ENCODE measurements at places on chromosomes 11 and 22. TPM values are rescaled to one million over a fixed set of nuclear protein-coding genes. Genes with fewer than 3 reads are reported as not detected.

Gene CCDC15
- total RNA-seq, result 3.8 TPM

Gene RPS13
- 1,672 TPM for total RNA-seq

Gene SHANK2
- total RNA-seq, result 99.2 TPM

Gene KCNQ1
- total RNA-seq, result not detected

Gene OR51B4
- total RNA-seq, result 0.94 TPM

Gene KRTAP5-8
- not detected for total RNA-seq

Gene SLC22A8
- total RNA-seq, result not detected

Gene SLC7A4
- 1.6 TPM for total RNA-seq

Gene RANBP1
- total RNA-seq, result 109 TPM

Gene CEP126
- total RNA-seq, result 14.7 TPM

Gene OR10A2
- total RNA-seq, result not detected

Gene IMMP1L
- 45.1 TPM for total RNA-seq

Gene MYO18B
- total RNA-seq, result 0.31 TPM

Gene EPS8L2
- total RNA-seq, result not detected

Gene KIRREL3
- total RNA-seq, result 41.9 TPM

Gene C2CD3
- total RNA-seq, result 52.6 TPM

Gene FGF4
- total RNA-seq, result not detected

Gene SLC22A6
- total RNA-seq, result 1.3 TPM

Gene PTPMT1
- 24.7 TPM for total RNA-seq

Gene SNX32
- total RNA-seq, result 20.7 TPM

Gene RAB30
- total RNA-seq, result 53.5 TPM

Gene CASP1
- 4.4 TPM for total RNA-seq

Gene CASP5
- total RNA-seq, result not detected

Gene DPAGT1
- total RNA-seq, result 11.6 TPM

Gene CTSW
- total RNA-seq, result not detected

Gene TYR
- total RNA-seq, result not detected

Gene ACR
- total RNA-seq, result not detected

Gene OR8D4
- not detected for total RNA-seq

Gene PDE2A
- total RNA-seq, result 98.0 TPM

Gene PPP6R3
- 182 TPM for total RNA-seq

Gene WNT7B
- total RNA-seq, result 9.1 TPM

Gene THY1
- total RNA-seq, result 31.3 TPM

Gene GAL3ST3
- 17.2 TPM for total RNA-seq

Gene DERL3
- 2.2 TPM for total RNA-seq

Gene PLAAT2
- not detected for total RNA-seq

Gene CATSPER1
- total RNA-seq, result not detected

Gene OR52A1
- total RNA-seq, result not detected

Gene GVQW3
- total RNA-seq, result 31.6 TPM

Gene C11orf97
- total RNA-seq, result not detected

Gene CHRDL2
- not detected for total RNA-seq

Gene KCNJ5
- 0.63 TPM for total RNA-seq

Gene PDHX
- 53.8 TPM for total RNA-seq

Gene ZNF215
- total RNA-seq, result 6.3 TPM

Gene ADAMTS8
- 2.5 TPM for total RNA-seq

Gene PNPLA5
- not detected for total RNA-seq

Gene BTBD18
- not detected for total RNA-seq

Gene PLAAT4
- total RNA-seq, result 0.94 TPM

Gene CNGA4
- total RNA-seq, result 0.63 TPM

Gene CLMP
- 61.3 TPM for total RNA-seq

Gene YPEL1
- total RNA-seq, result 89.5 TPM

Gene SCGB2A2
- not detected for total RNA-seq

Gene DKK3
- 226 TPM for total RNA-seq

Gene MMP12
- not detected for total RNA-seq

Gene CABP7
- total RNA-seq, result 1.9 TPM

Gene ACTN3
- not detected for total RNA-seq

All from parietal lobe (tissue), 2 donors.